ENCODE measurements at places on chromosomes 13 and 19.

DNA sequence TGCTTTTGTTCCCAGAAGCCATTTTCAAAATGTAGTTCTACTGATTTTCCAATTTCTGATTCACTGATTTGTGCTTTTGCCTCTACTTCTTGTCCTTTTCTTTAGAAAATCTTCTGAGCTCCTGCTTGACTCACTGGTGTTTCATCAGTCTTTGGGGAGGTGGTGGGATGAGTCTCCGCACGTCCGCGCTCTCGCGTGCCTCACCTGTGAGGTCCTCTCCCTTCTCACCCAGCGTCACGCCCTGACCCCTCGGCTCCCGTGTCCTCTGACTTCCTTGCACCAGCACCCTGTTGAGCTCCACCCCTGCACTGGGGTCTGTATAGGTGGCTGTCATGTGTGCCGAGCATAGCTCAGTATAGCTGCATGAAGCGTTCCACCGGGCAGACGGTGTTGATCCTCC lies 52.7 kb upstream of the MCF2L start:
- no peak for DNase-seq

GRCh38 chr13:43129066-43129465 lies 105.7 kb downstream of the DNAJC15 start:
- DNase-seq: no peak

- no peak for DNase-seq
Observed at GRCh38 chr13:42628666-42629065, 54.7 kb downstream of the TNFSF11 start.

DNA sequence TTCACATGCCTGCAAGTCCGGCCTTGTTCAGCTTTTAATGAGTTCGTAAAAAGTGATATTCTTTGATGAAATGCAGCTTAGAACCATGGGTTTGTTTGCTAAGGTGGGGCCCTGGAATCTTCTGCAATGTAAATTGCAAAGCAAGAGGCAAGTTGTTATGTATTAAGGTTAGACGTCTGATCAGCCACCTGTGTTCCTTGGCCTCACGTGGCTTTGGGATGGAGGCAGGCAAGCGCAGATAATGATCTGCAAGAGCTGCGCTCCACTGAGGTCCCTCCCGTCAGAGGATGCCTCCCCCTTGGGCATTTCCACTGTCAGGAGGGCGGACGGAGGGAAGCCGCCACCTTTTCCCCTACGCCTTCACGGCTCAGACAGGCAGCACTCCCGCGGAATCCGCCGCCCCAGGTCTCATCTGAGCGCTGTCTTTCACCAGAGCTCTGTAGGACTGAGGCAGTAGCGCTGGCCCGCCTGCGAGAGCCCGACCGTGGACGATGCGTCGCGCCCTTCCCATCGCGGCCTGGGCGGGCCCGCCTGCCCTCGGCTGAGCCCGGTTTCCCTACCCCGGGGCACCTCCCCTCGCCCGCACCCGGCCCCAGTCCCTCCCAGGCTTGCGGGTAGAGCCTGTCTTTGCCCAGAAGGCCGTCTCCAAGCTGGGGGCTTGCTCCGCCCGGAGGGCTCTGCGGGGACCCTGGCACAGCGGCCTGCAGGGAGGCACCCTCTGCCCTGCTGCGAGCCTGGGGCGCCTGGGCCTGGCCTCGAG lies 110.9 kb downstream of the CRYL1 start:
- DNase-seq: no peak

GRCh38 chr13:35706721-35707120 lies 230.2 kb upstream of the MAB21L1 start:
- DNase-seq: no peak

- DNase-seq: no peak
Observed at GRCh38 chr19:41114132-41114531, at the start of gene CYP2F1. Gene CYP2F1, plus strand, starts transcription at chr19:41114432. Its CDS starts 1,757 bp downstream, at chr19:41116189.

GRCh38 chr19:18333680-18334079 lies 6.7 kb upstream of the PGPEP1 start:
- no peak for DNase-seq

- DNase-seq: no peak
Observed at GRCh38 chr19:55611300-55611982, 6.0 kb downstream of the ZNF865 start.

DNA sequence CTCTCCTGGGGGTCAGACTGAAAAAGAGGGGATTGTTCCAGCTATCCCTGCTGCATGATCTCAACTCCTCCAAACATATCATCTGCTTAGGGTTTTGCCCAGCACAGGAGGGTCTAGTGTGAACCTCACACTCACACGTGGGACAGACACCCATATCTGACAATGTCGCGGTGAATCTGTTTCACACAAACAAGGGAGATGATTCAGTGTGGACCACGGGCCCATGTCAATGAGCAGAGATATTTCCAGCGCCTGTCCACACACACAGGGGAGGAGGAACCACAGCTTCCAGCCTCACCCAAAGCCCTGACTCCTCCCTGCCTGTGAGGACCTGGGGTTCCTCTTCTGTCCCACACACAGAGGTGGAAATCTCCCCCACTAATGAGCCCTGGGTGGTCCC lies 29.6 kb upstream of the KIR3DL3 start:
- no peak for DNase-seq

GRCh38 chr13:28163587-28163986 lies 25.2 kb downstream of the PAN3 start:
- DNase-seq: no peak

DNA sequence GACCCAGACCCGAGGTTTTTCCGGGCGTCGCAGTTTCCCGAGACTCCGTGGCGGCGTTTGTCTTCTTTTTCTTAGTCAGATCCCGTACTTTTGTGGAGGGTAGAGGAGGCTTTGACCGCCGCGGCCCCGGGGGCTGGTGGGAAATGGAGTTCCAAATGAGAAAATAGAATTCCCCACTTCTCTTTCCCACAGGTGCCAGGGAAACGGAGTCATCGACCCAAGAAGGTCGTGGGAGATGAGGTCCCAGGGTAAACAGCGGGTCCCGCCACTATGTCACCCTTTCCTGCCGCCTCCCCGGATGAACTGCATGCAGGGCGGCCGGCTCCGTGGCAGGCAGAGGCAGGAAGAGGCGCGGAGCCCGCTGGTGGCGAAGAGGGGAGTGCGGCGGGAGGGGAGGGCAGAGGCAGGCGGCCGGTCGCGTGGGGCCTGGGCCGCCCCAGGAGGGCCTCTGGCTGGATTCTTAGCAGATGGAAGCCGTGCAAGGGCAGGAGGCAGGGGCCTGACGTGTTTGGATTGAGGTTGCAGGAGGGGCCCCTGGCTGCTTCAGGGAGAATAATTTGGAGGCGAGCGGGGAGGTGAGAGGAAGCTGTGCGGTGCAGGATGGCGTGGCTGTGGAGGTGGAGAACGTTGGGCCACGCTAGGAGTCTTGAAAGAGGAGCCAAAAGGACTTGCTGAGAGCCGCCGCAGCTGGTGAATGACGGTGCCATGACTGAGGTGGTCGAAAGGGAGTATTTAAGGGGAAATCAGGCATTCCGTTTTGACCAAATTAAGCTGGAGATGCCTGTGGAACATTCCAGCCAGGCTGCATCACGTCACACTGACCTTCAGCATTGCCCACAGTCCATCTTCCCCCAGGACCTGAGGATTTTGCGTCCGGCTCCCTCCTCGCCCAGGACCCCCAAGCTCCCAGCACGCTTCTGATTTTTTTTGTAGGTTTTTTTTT lies 11.7 kb downstream of the CYTH2 start:
- no peak for DNase-seq

DNA sequence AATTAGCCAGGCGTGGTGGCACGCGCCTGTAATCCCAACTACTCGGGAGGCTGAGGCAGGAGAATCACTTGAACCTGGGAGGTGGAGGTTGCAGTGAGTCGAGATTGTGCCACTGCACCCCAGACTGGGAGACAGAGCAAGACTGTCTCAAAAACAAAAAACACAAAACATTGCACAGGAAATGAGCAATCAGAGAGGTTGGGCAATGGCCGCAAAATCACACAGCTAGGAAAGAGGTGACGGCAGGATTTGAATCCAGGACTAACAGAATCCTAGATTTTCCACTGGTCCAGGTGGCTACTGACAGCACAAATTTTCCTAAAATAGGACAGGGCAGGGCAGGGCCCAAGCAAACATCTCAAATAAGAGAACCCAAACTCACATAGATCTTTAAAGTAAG lies 23.3 kb downstream of the PTPRS start:
- DNase-seq: no peak

DNA sequence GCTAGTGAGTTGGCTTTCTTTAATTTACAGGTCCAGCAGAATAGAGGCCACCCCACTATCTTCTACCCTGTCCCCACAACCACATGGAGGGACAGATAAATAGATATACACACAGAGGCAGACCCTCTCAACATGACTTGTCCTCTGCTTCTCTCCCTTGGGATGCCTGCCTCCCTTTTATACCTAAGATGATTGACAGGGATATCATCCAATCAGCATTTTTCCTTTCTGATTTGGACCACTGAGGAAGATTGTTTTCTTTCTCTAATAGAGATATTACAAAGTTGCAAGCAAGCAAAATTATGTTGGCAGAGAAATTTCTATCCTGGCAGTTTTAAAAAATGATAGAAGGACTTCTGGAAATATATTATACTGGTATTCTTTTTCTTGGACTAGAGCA lies 35.8 kb downstream of the STOML3 start:
- DNase-seq: no peak

GRCh38 chr13:46022481-46022880 lies 30.1 kb downstream of the ZC3H13 start:
- no peak for DNase-seq

GRCh38 chr13:62185631-62186255 lies 770.1 kb upstream of the PCDH20 start:
- no peak for DNase-seq

GRCh38 chr19:16850133-16850532 lies 20.9 kb downstream of the SIN3B start:
- DNase-seq: no peak

- peak; percentile 89 for DNase-seq
Observed at GRCh38 chr13:44331912-44332851, 41.4 kb upstream of the SERP2 start.

GRCh38 chr13:44404261-44405132 lies 30.9 kb downstream of the SERP2 start:
- DNase-seq: no peak

DNA sequence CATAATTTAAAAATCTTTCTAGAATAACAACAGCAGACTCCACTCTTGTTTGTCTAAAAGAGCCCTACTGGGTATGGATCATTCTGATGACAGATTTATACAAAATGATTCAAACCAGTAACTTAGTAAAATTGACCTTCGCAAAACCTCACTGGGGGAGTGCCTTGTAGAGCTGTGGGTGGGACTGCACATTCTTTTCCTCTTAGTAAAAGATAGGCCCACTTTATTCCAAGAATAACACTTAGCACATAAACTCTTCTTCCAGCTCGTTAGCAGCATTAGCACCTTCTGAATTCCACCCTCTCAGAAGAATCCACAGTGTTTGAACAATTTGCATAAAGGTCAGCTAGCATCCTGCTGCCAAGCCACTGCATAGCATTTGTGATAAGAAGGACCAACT lies 106.8 kb downstream of the STOML3 start:
- DNase-seq: no peak

DNA sequence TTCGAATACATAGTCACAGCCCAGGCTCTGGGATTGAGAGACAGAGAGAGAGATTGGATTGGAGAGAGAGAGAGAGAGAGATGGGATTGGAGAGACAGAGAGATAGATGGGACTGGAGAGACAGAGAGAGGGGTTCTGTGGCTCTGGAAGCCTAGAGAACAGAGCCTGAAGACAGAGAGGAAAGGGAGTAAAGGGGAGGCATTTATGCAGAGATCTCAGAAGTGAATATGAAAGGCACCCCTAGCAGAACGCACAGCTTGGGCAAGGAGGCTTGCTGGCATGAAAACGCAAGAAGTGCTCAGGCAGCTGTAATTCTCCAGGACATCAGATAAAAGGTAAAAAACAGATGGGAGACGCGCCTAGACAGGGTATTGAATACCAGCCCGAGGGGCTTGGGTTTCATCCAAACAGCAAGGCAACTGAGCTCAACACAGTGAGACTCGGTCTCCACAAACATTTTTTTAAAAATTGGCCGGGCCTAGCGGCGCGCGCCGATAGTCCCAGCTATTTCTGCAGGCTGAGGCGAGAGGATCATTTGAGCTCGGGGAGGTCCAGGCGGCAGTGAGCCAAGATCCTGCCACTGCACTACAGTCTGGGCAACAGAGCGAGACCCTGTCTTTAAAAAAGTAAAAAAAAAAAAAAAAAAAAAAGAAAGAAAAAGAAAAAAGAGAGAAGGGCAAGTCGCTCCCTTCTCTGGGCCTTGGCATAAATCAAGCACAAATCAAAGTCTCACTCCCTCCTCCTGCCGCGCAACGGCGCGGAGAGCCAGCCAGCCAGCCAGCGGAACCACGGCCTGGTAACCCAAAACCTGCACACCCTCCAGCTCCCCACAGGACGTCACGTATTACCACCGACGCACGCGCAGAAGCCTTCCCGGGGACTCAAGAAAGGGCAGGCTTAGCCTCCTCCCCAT lies 774 bp upstream of the PPP2R1A start:
- DNase-seq: peak; percentile 100

Measured in right cardiac atrium (tissue), 5 donors.